Stimulated activated memory B cell treated with anti-CD40 and anti-IgM and Interleukin-4, amounts not matched to agents 10 μg/mL and 1 μg/mL and 100 μg/mL, for 72 hours (primary cell): ENCODE measurements at places on chromosomes 6 and 20.
A peak's percentile ranks its signal among the peaks of the same experiment; 100 is the strongest.

DNA sequence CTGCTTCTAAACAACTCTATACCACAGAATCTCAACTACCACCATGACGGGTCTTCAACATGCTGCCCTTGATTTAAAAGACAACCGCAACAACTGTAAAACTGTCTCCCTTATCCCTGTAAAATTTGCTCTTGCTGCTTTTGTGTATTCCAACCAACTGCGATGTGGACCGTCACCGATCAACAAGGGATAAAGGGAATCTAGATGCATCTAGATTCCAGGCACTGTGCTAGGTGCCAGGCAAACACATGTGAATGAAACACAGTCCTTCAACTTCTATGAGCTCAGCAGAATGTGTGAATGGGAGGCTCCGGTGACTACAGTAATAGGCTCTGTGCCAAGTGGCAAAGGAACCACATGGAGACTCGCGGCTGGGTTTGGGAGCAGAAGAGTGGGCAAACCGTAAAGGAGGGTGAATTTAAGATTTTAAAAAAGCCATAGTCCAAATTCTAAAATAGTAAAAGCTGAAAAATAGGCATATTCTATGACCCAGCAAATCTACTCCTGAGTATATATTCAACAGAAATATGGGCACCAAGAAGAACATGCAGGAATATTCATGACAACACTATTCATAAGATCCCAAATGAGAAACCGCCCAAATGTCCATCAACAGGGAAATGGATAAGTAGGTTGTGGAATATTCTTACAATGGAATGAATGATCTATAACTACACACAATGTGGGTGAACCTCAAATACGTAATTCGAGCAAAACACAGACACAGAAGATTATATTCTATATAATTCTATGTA is 3.7 kb upstream of the PRND start:
- ATAC-seq: no peak

GRCh38 chr6:133101790-133102189 is 139.4 kb upstream of the EYA4 start:
- no peak for ATAC-seq

GRCh38 chr20:1816384-1817381 is 78.5 kb upstream of the SIRPA start:
- ATAC-seq: no peak

DNA sequence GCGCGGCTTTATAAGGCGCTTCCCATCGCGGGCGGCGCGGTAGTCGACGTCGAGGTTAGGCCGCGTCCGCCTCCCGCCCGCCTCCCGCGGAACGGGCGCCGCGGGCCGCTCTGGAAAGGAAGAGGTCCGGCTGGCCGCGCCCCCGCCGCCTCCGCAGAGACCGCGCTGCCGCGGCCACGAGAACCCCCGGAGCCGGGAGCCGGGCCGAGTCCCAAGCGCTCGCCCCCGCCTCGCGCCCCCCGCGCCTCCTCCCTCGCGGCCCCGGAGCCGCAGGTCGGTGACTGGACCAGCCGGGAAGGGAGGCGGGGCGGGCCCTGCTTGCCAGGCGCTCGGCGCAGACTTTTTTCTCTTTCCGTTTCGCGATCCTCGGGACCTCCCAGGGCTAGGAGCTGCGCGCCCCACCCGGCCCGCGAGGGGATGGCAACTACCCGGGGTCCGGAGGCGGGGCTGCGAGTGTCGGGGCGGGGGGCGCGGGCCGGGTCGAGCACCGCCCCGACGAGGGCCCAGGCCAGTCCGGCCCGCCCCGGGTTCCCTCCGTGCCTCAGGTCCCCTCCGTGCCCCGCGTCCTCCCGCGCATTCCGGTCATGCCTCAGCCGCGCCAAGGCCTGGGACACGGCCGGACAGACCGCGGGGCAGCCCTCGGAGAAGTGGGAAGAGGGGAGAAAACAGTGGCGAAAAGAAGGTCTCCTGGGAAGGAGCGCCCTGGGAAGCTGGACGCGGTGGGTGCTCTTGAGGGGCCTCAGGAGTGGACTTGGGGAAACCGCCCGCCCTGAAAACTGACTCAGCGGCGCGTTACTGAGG is 417 bp upstream of the PXDC1 start:
- ATAC-seq: peak; percentile 84
